ENCODE measurements at places on chromosomes 2 and 18.
A peak's percentile ranks its signal among the peaks of the same experiment; 100 is the strongest.

DNA sequence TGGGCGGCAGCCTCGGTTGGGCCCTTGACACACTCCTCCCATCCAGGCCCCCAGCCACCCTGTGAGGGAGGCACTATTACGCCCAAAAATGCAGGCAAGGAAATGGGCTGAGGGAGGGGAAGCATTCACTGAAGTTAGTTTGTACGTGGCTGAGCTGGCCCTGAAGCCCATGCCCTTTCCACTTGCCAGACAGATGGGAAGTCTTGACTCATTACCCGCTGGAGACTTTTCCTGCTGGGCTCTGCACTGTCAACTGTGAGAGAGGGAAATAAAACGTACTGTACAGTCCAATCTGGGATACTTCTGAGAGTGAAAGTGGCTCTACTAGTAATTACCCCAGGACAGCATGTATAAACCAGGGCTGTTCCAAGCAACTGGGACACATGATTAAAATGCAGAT is 125.9 kb downstream of the MSH2 start:
- no peak for DNase-seq

- DNase-seq: peak; percentile 40
Observed at GRCh38 chr18:54149078-54149697, 75.3 kb downstream of the MBD2 start.

DNA sequence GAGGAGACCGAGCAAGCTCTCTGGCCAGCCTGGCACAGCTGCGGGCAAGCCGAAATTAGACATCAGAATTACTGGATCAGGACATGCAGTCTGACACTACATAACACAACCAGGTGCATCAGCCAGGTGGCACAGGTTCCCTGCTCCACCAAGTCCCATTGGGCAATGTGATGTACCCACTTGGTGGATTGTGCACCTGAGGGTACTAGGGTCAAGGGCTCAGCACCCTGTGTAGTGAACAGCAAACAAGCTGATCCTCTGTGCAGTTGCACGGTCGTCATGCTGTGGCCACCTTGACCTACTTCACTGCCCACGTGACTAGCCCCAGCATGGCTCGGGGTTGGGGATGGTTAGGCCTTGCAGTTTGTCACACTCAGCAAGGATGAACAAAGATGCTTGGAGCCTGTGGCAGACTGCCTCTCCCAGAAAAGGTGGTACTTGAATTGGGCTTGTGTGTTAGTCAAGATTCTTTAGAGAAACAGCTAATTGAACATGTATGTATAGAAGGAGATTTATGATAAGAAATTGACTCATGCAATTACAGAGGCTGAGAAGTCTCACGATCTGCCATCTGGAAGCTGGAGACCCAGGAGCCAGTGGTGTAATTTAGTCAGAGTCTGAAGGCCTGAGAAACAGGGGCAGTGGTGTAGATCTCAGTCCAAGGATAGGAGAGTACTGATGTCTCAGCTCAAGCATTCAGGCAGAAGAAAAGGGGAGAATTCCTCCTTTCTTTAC is 71.4 kb upstream of the TMEM87B start:
- DNase-seq: no peak

DNA sequence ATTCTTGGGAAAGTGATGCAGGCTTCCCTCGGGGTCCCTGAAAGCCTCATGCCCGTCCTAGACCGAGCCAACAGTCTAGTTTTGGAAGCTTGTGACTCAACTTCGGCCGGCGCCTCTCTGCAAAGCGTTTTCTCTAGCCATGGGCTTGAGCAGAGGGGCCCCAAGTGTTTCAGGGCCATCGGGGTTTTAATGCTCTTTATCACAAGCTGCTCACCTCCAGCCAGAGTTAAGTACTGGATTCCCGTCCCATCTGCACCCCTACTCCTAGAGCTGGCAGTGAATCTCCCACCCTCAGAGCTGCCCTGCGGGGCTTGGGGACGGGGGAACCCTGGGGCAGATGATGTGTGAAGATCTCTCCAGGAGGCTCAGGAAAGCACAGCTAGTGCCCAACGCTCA is 7.3 kb downstream of the RAX start:
- DNase-seq: no peak

GRCh38 chr2:37553411-37554154 is 117.9 kb downstream of the CDC42EP3 start:
- no peak for DNase-seq

- no peak for DNase-seq
Observed at GRCh38 chr18:69968039-69968438, 20.4 kb upstream of the CD226 start.

DNA sequence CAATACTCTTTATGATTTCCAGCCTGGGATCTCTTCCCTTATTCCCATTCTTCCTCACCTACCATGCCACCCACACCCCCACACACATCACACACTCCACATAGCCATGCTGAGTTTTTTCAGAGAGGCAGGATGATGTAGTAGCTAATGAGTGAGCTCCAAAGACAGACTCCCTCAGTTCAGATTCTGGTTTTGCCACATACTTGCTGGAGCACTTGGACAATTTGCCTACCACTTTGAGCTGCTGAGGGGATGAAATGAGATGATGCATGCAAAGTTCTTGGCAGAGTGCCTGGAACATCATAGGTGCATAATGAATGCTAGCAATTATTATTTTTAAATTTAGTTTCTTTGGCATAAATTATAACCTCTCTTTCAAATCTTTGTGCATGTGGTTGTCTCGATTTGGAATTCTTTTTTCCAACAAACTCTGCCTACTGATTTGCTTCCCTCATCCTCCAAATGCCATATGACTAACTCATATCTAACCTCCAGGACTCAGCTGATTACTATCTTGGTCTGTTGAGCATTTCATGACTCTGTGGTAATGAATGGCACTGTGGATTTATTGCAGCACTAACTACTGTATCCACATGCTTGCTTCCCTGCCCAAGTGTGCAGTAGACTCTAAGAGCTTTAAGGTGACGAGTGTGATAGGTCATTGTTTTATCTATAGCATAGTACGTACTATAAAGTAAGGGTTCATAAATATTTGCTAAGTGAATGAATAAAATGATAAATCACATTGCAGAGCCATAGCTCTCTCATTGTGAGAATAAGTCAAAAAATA is 99.1 kb downstream of the TACR1 start:
- DNase-seq: no peak

DNA sequence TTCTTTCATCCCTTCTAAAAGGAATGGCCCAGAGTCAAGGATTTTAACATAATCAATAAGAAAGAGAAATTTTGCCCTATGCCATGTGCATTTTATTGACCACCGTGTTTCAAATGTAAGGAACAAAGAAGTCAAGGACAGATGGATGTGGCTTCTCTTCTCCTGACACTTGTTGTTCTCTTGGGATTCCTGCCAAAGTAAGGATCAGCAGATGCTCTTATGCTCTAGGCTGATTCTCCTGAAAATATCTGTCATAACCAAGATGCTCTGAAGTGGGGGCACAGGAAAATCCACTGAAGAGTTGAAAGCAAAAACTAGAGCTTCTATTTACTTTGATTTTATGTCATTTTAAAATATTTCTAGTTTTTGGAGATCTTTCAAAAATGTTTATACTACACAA is 72.9 kb upstream of the SYT4 start:
- DNase-seq: no peak

GRCh38 chr2:210422366-210422765 is 54.2 kb downstream of the LANCL1 start:
- DNase-seq: no peak

- DNase-seq: no peak
Observed at GRCh38 chr2:95362486-95362885, 40.0 kb upstream of the FAHD2A start.

GRCh38 chr18:26489881-26490280 is 58.5 kb downstream of the KCTD1 start:
- DNase-seq: no peak

- DNase-seq: no peak
Observed at GRCh38 chr18:8980918-8981317, 121.6 kb upstream of the NDUFV2 start.

DNA sequence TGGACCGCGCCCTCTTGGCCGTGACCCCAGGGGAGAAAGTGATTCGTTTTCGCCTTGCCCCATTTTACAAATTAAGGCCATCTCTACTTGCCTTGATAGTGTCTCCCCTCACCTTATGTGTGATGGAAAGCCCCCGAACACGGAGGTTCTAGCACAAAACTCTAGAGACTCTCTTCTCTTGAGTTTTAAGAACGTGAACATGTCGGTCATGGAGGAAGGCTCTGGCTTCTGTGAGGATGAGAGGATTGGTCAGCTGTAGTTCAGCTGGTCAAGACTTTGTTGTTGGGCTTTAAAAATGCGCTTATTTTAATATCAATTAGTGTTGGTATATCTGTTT is 828 bp downstream of the DYNC1I2 start:
- no peak for DNase-seq

- DNase-seq: no peak
Observed at GRCh38 chr18:63457977-63458376, 18.8 kb upstream of the SERPINB5 start.

DNA sequence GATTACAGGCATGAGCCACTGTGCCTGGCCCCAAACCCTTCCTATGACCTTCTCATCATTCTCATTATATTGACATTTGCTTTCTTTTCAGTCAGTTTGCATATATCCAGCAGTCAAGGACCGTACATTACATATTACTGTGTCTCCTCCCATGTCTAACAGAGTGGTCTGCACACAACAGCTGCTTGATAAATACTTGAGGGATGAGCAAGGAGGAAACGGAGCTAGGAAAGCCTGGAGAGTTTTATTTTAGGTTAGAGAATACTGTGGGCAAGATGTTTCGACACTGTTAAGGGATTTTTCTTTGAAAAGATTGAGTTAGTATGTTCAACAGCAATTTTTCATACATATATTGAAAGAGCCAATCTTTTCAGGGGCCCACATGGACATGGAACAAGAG is 76.2 kb upstream of the CHRNA1 start:
- DNase-seq: no peak

- no peak for DNase-seq
Observed at GRCh38 chr2:207240649-207241048, 74.9 kb upstream of the KLF7 start.

- DNase-seq: no peak
Observed at GRCh38 chr2:179348906-179349305, 84.3 kb upstream of the SESTD1 start.

GRCh38 chr2:105588581-105588980 is 156.1 kb upstream of the NCK2 start:
- DNase-seq: no peak

DNA sequence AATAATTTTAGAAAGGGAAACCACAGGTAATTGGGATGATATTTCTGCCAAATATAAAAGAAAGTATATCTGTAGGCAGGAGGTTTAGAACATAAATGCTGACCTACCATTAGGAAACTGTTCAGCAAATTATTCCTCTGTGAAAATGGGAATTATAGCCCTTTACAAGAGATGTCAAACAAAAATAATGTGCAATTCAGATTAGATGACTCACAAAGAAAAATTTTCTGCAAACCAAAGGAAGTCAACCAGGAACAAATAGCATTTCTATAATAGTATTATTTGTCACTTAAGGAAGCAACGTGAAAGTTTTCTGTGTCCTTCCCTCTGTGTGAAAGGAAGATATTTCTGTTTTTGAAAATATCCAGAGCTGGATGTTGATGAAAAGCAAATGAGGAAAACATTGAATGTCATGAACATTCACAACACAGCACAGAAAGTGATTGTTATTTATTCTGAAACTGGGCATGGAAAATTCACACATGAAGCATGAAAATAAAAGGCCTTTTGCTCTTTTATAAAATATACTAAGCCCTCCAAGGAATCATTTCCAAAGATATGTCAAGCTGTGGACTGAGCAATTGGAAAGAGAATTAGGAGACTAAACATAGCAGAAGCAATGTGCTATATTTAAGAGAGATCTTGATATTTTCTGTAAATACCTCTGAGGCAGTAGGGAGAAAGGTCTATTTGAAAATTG is 57.9 kb upstream of the SPHKAP start:
- DNase-seq: no peak

GRCh38 chr18:68121826-68122225 is 593.1 kb downstream of the TMX3 start:
- DNase-seq: no peak

GRCh38 chr2:111896024-111896423 is 2.4 kb upstream of the MERTK start:
- no peak for DNase-seq

DNA sequence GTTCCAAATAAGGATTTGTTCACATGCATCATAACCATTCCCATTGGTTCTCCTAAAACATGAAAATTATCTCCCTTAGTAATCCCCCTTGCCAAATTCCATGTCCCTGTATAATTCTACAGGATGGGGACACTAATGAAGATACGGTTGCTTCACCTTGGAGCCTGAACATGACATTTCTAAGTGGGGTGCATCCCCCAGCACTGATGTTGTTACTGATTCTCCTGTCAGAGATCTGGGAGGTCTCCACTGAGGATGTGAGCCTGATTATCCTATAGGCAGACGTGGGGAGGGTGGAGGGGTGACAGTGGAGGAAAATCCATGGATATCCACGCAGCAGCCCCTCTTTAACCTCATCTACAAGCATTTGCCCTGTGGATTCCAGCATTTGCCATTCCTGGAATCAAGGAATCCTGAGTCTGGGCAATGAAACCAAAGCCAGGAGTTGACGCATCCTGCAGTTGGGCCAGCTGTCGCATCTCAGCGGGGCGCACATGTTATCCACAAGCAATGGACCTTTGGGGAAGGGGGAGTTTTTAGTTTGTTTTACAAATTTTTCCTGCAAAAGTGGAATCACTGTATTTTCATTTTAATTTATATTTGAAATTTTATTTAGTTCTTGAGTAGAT is 57.3 kb downstream of the HK2 start:
- DNase-seq: no peak

DNA sequence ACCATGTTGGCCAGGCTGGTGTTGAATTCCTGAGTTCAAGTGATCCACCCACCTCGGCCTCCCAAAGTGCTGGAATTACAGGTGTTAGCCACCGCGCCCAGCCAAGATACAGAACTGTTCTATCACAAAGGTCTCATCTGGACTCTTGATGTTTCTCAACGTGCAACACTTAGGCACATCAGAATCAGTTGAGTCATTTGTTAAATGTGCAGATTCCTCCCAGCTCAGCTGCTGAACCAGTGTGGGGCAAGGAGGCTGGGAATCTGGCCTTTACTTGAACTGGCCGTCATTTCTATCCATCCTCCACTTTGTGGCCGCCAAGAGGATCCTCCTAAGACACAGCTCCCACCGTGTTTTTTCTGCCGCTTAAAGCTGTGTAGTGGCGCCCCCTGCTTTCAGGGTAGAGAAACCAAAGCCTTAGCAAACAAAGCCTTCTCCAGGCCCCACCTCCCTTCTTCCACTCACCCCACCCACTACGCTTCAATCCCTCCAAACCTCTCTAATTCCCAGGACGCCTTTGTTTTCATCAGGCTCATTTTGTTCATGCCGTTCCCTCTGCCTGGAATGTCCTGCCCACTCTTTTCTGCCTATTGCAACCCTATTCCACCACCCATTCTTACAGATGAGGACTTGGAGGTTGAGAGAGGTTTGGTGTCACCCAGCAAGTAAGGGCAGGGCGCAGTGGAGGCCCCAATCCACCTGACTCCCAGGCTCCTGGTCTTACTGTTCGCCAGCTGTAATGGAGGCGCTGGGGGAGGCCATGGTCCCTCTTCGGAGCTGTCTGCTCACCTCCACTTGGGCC is 776 bp upstream of the SPEG start:
- no peak for DNase-seq

- no peak for DNase-seq
Observed at GRCh38 chr2:201574766-201575165, 68.5 kb downstream of the TMEM237 start.

- DNase-seq: no peak
Observed at GRCh38 chr18:52945552-52945951, 605.6 kb downstream of the DCC start.

- no peak for DNase-seq
Observed at GRCh38 chr2:36060133-36060532, 295.4 kb upstream of the CRIM1 start.

- no peak for DNase-seq
Observed at GRCh38 chr18:24516261-24516660, 55.8 kb downstream of the HRH4 start.

GRCh38 chr2:234257859-234258561 is 207.5 kb downstream of the SPP2 start:
- no peak for DNase-seq

All from stimulated activated CD8-positive, alpha-beta memory T cell treated with anti-CD3 and anti-CD28 coated beads, Interleukin-7, amount 100 ng/mL, for 24 hours (primary cell).